Smooth muscle cell of bladder (primary cell): ENCODE measurements at places on chromosomes 13 and 19. TPM values are rescaled to one million over a fixed set of nuclear protein-coding genes. Genes with fewer than 3 reads are reported as not detected.

The PRSS57 gene
- total RNA-seq, result not detected in 2 replicates

The CFD gene
- total RNA-seq, result 61.8 and 93.7 TPM in 2 replicates

The ZNF471 gene
- 3.3 and 4.7 TPM in 2 replicates for total RNA-seq

The ZNF208 gene
- 0.85 and 2.0 TPM in 2 replicates for total RNA-seq

The NUFIP1 gene
- total RNA-seq, result 2.7 and 2.8 TPM in 2 replicates

The KLK14 gene
- not detected in 2 replicates for total RNA-seq

The IL27RA gene
- 1.7 and 1.8 TPM in 2 replicates for total RNA-seq

The SELENOV gene
- total RNA-seq, result not detected in 2 replicates

The ACP7 gene
- 0.09 TPM in 1 of 2 replicates, not detected in the other for total RNA-seq

The MIER2 gene
- total RNA-seq, result 16.3 and 16.6 TPM in 2 replicates

The ZNF180 gene
- 5.7 and 7.1 TPM in 2 replicates for total RNA-seq

The APOC4 gene
- not detected in 2 replicates for total RNA-seq

The KIR2DL3 gene
- not detected in 2 replicates for total RNA-seq

The CNN1 gene
- total RNA-seq, result 7.5 and 16.5 TPM in 2 replicates

The FAM174C gene
- 19.6 and 26.2 TPM in 2 replicates for total RNA-seq

The NLRP9 gene
- total RNA-seq, result not detected in 2 replicates

The SIAH3 gene
- not detected in 2 replicates for total RNA-seq

The ATP4A gene
- total RNA-seq, result not detected in 2 replicates

The CCL25 gene
- not detected in 2 replicates for total RNA-seq
